ENCODE measurements at places on chromosomes 7 and 10. TPM values are rescaled to one million over a fixed set of nuclear protein-coding genes. Genes with fewer than 3 reads are reported as not detected.
A peak's percentile ranks its signal among the peaks of the same experiment; 100 is the strongest.

- DNase-seq = no peak
These were observed 143.7 kb upstream of the RNF32 start for GRCh38 chr7:156496865-156497264.

- DNase-seq = no peak
These were observed 15.5 kb downstream of the LZTS2 start for GRCh38 chr10:101014966-101015581.

DNA sequence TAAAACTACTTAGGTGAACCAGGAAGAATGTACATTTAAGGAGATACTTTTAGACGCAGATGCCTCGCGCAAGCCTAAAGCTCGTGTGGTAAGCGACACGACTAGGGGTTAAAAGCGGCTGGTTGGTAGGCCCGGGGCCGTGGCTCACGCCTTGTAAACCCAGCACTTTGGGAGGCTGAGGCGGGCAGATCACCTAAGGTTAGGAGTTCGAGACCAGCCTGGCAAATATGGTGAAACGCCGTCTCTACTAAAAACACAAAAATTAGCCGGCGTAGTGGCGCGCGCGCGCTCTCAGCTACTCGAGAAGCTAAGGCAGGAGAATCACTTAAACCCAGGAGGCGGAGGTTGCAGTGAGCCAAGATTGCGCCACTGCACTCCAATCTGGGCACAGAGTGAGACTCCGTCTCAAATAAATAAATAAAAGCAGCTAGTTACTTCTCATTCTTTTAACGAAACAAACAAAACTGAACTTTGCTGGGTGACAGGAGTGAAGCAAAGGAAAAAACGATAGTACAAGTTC is 879 bp downstream of the NUDT5 start:
- peak; percentile 38 for DNase-seq

GRCh38 chr7:50591480-50592438 is 26.6 kb upstream of the DDC start:
- DNase-seq = no peak

- peak; percentile 70 for DNase-seq
These were observed 22.6 kb downstream of the COL28A1 start for GRCh38 chr7:7512861-7513597.

DNA sequence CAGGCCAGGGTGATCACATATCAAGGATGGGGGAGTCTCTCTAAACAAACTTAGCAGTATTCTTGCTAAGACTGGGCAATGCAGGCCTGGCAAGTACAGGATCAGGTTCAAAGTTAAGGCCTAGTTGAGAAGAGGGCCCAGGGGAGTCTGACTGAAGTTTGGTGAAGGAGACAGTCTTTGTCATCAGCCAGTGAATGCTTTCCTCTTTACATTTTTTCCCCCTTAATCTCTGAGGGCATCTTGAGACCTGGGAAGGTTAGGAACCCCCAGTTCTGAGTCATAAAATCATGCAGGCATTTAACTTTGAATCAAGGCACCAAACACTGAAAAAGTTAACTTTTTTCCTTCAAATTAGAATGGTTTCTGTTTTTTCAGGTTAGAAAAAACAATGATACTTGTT is 311.5 kb downstream of the REEP3 start:
- no peak for DNase-seq

DNA sequence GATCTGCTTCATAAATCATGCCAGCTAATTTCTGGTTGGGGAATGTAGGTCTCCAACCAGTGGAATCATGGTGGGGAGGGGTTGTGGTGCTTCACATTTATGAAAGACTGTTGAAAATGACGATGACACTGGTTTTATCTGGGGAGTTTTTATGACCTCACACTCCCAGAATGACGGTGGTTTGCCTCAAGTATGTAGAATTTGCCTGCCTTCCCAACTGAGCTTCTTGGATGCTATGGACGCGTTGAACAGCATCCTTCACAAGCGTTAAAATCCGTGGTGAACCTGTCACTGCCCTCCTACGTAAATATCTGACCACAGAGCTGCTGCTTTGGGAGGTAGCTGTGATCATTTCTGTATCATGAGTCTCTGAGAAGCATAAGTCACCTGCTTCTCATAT is 3.3 kb downstream of the INSYN2A start:
- no peak for DNase-seq

DNA sequence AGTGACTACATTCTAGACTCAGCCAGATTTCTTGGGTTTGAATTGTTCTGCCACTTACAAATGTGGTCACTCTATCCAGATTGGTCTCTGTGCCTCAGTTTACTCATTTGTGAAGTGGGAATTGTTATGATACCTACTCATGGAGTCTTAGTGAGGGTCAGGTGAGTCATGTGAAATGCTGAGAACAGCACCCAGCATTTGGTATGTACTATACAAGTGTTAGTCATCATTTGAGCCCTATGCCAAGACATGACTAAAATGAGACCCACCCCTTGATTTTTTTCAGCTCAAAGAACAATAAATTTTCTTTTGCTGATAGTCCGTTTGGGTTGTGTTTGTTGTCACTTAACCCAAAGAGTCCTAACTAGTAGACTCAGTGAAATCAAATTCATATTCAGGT is 92.8 kb downstream of the CHN2 start:
- DNase-seq = no peak

- no peak for DNase-seq
These were observed 23.4 kb upstream of the NME8 start for GRCh38 chr7:37825038-37825437.

PHF14 gene
- total RNA-seq = 26.4 TPM

DNA sequence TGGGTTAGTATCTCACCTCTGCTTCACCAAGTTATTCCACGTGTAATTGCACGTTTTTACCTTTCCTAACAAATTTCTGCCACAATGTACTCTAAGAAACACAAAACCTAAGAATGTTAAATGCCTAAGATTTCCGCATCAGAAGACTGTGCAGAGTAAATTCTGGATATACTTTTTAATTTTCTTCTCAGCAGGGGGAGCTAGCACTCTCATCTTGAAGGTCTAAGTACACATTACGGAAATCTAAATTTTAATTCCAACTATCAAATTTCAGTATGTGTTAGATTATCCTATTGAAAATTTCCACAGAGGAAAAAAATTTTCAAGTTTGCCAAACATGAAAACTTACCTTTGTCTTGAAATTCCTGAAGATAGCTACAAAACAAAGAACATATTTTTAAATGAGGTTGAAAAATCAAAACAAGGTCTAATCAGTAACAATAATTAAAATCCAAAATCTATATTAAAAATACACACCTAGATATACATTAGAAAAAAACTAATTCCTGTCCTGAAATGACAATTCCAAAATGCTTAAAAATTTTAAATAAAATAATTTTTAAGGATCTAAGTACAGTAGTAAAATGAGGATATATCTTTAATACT is 10.5 kb downstream of the SKAP2 start:
- DNase-seq = no peak

- peak; percentile 35 for DNase-seq
These were observed 61.7 kb downstream of the SH2D4B start for GRCh38 chr10:80599424-80599847.

GPNMB gene
- total RNA-seq = 67.8 TPM

VPS50 gene
- total RNA-seq = 28.6 TPM

GRCh38 chr7:28130277-28130676 is 50.3 kb downstream of the JAZF1 start:
- peak; percentile 34 for DNase-seq

DNA sequence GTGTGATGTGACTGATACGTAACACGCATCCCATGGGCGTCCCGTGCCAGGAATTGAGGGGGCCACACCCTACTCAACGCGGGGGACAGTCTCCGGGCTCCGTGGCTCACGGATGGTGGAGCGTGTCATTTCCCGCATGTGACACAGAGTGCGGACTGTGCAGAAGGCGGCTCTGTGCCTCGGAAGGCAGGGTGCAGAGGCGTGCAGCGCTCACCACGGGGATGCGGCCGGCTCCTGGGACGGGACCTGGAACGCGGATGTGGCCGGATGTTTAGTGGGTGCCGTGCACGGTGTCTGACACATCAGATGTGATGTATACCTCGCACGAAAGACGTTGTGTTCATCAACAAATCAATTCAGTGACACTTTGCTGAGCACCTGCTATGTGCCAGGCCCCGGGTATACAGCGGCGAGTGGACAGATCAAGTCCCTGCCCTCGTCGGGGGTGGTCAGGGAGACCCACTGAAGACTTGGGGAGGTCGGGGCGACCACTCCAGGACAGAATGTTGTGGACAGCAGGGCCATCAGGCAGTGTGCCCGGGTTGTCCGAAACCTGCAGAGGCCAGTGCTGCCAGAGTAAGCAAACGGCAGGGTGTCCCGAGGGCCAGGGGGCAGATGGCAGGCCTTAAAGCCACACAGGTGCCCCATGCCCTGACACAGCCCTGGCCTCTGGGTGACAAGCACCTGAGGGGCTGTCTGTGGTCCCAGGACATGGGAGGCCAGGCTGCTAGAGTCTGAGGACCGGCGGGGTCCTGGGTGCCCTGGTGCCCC is 38.1 kb downstream of the MICALL2 start:
- no peak for DNase-seq

DNA sequence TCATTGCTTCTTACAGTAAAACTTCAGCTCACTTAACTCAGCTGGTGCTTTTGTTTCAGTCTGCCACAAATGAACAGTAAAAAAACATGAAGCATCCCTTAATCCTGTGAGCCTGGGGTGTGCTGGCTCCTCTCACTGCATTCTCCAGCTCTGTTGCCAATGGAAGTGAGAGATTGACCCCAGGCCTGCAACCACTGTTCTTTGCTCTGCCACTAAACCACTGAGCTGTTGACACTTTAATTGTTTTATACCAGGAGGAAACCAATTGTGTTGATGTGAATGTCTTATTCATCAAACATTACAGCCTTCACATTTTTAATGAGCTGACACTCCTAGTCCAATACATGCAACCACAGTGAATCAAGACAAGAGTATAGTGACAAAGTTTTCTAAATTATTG is 69.4 kb upstream of the FZD1 start:
- no peak for DNase-seq

CTAGE4 gene
- total RNA-seq = 5.1 TPM

- DNase-seq = no peak
These were observed 42.3 kb upstream of the GNA12 start for GRCh38 chr7:2886391-2886790.

- no peak for DNase-seq
These were observed 152.8 kb downstream of the TCERG1L start for GRCh38 chr10:131158695-131159094.

GRCh38 chr10:114195079-114195478 is 15.9 kb downstream of the TDRD1 start:
- no peak for DNase-seq

GRCh38 chr10:84375011-84375410 is 46.6 kb downstream of the CCSER2 start:
- DNase-seq = no peak

CCDC146 gene
- 15.7 TPM for total RNA-seq

GRCh38 chr7:52525772-52526341 is 509.6 kb upstream of the POM121L12 start:
- DNase-seq = no peak

PLXDC2 gene
- 37.3 TPM for total RNA-seq

GRCh38 chr7:100874300-100874576 is 665 bp upstream of the SRRT start:
- DNase-seq = no peak

- DNase-seq = no peak
These were observed 765.6 kb upstream of the GHITM start for GRCh38 chr10:83373671-83374070.

DNA sequence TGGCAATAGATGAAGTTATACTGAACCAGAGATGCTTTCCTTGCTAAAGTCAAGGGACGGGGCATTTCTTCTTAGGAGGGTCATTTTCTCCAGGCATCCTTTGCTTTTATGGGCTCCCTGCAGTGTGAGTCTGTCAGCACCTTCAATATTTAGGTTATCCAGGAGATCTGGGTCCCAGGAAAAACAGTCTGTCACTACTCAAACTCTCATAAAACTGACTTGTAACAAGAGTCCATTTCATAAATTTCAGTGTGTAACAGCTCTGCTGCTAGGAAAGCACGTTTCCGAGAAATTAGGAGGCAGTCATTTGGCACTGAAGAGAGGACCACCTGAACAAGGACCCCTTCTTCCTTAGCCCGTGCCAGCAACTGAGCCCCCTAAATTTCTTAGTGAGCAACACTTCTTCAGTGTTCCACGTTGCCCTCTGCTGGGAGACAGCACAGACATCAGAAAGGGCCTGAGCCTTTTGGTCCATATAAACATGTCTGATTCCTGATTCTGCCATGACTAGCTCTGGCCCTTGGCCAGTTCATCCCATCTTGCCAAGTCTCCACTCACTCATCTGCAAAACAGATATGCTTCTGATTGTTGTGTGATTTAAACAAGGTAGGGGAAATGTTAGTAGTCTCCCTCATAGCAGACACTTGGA is 7.2 kb downstream of the GCC1 start:
- no peak for DNase-seq

GRCh38 chr10:128400564-128400963 is 274.3 kb upstream of the MKI67 start:
- DNase-seq = no peak

RALA gene
- 51.3 TPM for total RNA-seq

CLCN1 gene
- total RNA-seq = not detected

- no peak for DNase-seq
These were observed 106.1 kb downstream of the PPP1R3A start for GRCh38 chr7:113812591-113813255.

CYP2C8 gene
- total RNA-seq = 0.82 TPM

TMEM270 gene
- not detected for total RNA-seq

UMAD1 gene
- total RNA-seq = 24.7 TPM

EPO gene
- not detected for total RNA-seq

DNA sequence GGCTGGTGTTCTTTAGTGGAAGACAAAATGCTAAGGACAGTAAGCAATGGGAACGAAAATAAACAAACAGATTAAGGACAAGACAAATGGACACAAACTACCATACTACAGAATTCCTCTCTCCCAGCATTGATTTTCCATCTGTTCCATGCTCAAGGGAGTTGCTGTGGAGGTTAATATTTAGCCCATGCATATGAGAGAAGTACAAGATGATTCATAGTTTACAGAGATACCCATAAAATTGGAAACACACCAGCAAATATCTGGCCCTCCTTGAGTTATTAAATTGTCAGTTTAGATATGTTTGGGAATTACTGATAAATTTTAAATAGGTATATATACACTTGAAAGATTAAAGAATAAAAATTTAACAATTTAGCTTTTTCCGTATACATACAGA is 69.8 kb downstream of the GLI3 start:
- DNase-seq = no peak

KIAA1549 gene
- total RNA-seq = 2.7 TPM

LAMB1 gene
- total RNA-seq = 132 TPM

DNA sequence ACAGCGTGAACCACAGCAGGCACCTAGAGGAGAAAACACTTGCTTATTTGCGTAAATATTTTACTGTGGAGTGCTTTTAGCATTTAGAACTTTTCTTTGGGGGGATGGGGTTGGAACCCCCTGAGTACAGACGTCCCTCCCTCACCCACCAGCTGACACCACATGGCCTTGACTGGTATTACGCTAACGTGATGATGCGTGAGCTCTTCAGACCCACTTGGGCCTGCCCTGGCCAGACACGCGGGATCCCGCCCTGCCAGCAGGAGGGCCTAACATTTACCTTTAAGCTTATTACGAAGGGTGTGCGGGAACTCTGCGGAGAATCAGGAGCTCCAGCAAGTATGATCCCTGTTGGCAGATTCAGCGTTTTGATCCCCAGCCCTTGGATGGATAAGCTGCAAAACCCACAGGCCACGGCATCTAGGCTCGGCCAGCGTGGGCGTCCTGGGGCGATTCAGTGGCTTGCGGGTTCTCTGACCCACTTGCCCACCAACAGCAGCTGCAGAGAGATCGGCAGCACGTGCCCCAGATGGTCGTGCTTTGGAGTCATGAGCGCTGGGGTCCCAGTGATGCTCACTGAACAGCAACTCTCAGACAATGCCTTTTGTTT is 545.5 kb upstream of the FOXK1 start:
- no peak for DNase-seq
